ENCODE measurements at places on chromosomes 6 and 20.

- DNase-seq: no peak
These were observed 33.3 kb upstream of the THEMIS start for GRCh38 chr6:127933852-127934840.

DNA sequence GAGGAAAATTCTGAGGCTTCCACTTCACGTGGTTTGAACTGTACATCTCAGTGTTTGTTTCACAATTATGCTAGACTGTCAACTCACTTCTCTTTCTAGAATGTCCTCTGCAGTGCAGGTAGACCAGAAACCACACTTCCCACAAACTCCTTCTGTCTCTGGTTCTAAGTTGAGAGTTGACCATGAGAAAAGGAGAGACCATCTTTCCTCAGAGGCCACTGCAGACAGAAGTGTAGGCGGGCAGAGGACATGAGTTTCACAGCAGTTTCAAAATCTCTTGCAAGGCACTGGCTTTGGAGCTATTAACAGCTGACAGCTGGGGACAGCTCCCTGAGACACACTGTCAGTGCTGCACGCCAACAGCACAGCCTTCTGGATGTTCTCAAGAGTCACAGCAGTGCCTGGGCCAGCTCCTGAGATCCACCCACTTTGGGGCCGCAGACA is 55.4 kb upstream of the MOXD1 start:
- no peak for DNase-seq

GRCh38 chr6:138695193-138695592 is 78.4 kb upstream of the CCDC28A start:
- peak; percentile 45 for DNase-seq

DNA sequence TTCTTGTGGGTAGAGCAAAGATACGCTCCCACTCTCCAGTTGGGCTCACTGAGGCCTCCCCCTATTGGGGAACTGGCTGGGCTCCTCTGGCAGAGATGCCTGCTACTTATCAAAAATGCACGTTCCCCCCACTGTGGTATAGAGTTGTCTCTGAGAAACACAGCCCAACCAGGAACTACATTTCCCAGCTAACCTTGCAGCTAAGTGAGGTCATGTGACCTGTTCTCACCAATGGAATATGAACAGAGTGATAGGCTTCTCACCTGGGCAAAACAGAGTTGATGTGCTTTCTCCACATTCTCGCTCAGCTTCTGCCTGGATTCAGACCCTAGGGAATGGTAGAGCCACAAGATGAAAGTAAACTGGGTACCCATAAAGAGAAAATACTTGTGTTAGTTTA is 49.1 kb upstream of the PTPRT start:
- DNase-seq: no peak

DNA sequence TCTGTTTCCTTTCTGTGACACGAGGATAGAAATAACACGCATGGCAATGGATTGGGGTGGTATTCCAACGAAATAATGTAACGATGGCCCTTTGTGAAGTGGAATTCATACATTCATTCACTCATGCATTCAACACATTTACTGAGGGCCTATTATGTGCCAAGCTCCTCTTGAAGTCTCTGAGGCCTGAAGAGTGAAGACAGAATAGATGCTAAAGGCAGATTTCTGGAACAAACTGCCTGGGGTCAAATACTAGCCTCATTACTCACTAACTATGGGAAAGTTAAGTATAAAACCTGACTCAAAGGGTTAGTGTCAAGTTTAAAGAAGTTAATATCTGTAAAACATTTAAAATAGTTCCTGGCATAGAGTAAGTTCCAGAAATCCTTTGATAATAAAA is 279.6 kb upstream of the SULF2 start:
- DNase-seq: peak; percentile 76

DNA sequence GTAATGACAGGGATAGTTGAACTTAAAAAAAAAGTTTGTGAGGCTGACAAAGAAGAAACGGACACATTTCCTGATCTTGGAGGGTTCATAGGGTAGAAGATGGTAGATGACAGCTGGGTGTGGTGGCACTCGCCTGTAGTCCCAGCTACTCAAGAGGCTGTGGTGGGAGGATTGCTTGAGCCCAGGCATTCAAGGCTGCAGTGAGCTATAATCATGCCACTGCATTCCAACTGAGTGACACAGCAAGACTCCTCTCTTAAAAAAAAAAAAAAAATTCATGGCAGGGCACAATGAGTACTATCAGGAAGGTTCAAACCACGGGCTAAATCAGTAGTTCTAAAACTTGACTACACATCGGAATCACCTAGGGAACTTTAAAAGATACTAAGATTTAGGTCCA is 2.0 kb upstream of the MICA start:
- peak; percentile 92 for DNase-seq

- DNase-seq: no peak
These were observed at the start of gene TINAG for GRCh38 chr6:54308289-54308985. Gene TINAG, plus strand, starts transcription at chr6:54308441. Its CDS starts 110 bp downstream, at chr6:54308551.

DNA sequence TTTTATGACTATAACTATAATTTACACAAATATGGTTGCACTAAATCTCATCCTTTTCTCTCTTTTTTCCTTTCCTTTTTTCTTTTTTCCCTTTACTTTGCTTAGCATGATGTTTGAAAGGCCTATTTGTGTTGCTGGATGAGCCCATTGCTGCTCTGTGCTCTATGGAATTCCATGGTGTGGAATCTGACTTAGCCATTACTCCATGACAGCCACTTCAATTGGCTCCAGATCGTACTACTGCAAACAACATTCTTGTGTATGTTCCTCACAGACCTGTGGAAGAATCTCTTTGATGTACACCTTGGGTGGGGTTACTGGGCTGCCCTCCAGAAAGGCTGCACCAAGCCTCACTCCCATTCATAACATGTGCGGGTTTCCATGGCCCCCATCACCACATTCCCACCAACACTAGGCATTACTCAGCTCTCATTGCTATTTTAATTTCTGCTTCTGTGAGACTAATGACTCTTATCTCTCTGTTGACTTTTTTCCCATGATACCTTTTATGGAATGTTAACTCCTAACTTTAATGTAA is 979.0 kb downstream of the KIF16B start:
- DNase-seq: no peak

DNA sequence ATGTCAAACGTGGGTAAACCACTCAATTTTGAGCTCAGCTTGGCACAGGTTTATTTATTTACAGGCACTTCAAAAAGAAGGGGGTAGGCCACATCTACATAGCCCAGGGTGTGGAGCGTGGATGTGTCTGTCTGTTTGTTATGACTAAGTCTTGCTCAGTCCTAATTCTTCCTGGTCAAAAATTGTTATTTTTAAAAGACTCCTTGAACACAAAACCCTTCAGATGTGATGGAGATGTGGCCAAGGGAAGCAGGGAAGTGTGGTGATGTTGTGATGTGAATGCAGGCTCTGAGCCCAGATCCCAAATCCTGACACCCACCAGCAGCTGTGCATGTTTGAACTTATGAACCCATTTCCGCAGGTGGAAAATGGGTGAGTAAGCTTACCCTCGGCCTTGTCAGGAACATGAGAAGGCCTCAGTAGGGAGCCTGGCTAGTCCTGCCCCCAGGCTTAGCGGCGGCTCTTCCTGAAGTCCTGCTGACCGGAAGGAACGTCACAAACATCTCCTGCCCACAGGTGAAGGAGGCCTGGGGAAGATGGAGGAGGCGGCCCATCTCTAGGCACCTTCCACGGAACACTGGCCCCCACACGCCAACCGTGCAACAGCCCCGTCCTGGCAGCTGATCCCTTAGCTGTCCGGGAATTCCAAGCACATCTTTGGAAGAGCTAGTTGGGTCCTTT is 119.7 kb downstream of the MYLK4 start:
- DNase-seq: peak; percentile 56

DNA sequence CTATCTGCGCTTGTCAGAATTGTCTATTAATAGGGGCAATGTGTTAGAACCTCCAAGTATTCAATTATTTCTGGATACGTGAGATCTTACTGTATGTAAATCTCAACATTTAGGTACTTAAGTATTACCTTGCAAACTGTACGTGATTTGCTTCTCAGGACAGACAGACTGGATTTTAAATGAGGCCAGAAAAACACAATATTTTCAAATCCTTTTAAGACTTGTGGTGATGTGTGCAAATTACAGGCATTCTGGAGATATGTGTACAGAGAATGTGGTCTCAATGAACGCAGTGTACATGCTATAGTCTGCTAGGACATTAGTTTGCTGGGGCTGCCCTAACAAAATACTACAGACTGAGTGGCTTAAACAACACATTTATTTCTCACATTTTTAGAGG is 16.9 kb downstream of the CCR6 start:
- DNase-seq: no peak

GRCh38 chr20:22604815-22605214 is 20.4 kb upstream of the FOXA2 start:
- no peak for DNase-seq

GRCh38 chr6:168684471-168684870 is 243.5 kb downstream of the SMOC2 start:
- no peak for DNase-seq
